ENCODE measurements at places on chromosomes 4 and X.

GRCh38 chrX:347351-348117 is 28.9 kb upstream of the GTPBP6 start:
- no peak for DNase-seq

DNA sequence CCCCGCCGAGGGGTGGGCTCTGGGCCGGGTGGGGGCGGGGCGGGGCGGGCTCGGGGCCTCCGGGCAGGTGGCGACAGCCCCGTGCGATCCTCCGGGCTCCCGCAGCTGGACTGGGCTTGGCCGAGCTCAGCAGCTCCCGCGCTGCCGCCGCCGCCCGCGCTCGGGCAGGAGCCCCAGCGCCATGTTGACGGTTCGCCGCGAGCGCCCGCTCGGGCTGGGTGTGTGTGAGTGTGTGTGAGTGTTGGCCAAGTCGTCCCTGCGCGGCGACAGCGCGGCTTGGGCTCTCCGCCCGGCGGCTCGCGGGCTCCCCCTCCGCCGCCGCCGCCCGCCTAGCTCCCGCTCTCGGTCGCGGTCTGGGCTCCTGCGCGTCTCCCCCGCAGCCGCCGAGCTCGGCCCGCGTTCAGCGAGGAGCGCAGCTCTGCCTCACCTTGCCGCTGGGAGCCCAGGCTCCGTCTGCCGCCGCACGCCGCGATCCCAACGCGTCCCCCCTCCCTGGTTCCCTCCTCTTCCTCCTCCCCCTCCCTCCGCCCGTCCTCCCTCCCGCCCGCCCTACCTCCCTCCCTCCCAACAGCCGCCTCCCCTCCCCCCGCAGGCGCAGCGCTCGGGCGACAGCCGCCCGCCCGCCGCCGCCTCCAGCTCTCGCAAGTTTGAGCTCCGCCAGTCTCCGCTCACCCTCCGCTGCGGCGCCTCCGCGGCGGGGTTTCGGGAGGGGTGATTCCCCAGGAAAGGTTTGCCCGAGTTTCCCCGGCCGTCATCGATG is at the start of gene BCOR:
TSS of gene BCOR (minus strand) at position 455 of the 760 bp plus-strand sequence. CDS start 20,029 bp downstream, outside the sequence.
- peak; percentile 80 for DNase-seq

DNA sequence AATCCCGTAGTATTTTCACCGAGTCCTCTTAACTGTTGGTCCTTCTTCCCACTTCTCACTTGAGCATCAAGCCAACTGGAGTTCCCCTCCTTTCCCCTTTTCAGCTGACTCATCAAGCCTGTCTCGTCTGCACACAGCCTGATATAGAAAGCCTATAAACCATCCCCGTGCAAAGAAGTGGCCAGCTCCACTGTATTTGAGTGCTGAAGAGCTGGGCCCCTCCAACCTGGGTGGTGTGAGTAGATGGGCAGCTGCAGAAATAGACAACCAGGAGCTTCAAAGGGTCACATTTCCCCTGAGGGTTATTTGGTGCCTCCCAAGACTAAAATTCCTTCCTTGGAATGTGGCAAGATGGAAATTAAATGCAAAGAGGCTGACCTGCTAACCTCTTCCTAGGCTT is 199.7 kb downstream of the HS6ST2 start:
- DNase-seq = no peak

DNA sequence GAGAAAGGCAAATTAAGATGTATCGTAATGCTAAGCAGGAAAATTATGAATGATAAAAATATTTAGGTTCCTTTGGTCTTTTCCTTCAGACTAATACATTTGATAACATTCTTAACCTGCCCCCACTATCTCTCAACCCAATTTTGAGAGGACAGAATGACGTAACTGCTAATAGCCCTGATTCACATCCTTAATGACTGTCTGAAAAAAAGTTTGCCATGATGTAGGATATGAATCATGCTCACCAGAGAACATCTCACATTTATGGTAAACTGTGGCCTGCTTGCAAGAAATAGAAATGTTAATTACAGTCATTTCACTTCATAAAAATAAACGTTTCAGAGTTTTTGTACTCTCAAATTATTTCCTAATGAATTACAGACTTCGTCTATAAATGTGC is 128.0 kb upstream of the VEGFC start:
- no peak for DNase-seq

GRCh38 chrX:118493653-118494297 is 1.8 kb upstream of the DOCK11 start:
- DNase-seq = no peak
